ENCODE measurements at places on chromosomes 13 and 19.
A peak's percentile ranks its signal among the peaks of the same experiment; 100 is the strongest.

GRCh38 chr19:45876161-45876410 is 9.9 kb downstream of the IRF2BP1 start:
- DNase-seq = no peak

- no peak for DNase-seq
These were observed 226.7 kb upstream of the TSHZ3 start for GRCh38 chr19:31575846-31576335.

GRCh38 chr13:102726430-102726829 is 31.6 kb upstream of the METTL21C start:
- no peak for DNase-seq

DNA sequence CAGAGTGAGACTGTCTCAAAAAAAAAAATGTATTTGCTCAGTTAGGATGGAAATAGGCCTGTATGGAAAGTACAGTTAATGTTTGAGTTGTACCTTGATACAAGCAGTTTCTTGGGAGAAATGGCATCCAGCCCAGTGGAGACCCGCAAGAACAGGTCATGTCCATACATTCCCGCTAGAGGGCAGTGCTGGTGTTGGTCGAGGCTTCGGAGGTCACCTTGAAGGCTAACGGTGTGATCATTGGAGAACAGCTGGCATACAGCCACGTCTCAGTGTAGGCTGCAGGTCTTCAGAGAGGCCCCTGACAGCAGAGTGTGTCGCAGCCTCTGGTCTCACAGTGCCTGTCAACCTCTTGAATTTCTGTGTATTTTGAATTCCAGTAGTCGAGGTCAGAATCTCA is 7.5 kb downstream of the ZNF610 start:
- DNase-seq = peak; percentile 56

DNA sequence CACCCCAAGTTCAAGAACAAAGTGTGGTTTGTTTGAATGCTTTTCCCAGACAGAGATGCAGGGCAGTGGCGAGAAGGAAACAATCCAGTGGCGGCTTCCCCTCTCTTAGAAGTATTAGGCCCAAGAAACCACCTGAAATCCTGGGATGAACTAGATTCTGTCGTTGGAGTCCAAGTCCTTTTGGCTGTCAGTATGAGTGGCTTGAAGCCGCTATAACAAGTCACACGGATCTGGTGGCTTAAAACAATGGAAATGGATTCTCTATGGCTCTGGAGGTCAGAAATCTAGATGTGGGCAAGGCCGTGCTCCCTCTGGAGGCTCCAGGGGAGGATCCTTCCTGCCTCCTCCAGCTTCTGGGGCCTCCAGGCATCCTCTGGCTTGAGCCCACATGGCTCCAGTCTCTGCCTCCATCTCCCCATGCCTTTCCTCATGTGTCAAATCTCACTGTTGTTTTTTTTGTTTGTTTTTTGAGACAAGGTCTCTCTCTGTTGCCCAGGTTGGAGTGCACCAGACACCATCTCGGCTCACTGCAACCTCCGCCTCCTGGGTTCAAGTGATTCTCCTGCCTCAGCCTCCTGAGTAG is 97.7 kb downstream of the GNG7 start:
- no peak for DNase-seq

GRCh38 chr13:112248406-112248760 is 127.8 kb upstream of the SPACA7 start:
- DNase-seq = no peak

GRCh38 chr19:15469513-15470297 is 5.4 kb upstream of the RASAL3 start:
- no peak for DNase-seq

GRCh38 chr19:29215322-29215845 is 2.4 kb upstream of the UQCRFS1 start:
- DNase-seq = no peak

DNA sequence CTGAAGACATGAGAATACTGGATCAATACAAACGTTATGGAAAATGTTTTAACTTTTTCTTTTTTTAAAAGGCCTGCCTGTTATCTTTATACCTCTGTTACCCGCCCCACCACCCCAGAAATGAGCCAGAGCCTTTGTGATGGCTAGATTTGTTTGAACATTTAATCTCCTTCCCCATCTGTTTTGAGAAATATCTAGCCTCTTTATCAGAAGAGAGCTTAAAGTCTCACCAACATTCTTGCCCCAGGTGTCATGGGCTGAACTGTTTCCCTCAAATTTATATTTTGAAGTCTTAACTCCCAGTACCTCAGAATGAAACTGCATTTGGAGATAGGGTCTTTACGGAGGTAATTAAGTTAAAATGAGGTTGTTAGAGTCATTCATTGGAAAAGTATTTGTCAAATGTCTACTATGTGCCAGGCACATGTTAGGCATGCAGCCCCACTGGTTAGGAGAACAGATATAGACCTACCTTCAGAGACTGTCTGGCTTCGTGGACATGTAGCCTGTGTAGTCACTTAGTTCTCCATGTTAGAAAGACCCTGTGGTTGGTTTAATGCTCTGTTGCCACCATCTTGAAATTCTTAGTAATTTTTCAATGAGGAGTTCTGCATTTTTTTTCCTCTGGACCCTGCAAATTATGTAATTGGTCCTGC is 6.3 kb upstream of the RB1 start:
- no peak for DNase-seq

- DNase-seq = no peak
These were observed 36.9 kb downstream of the DHRS12 start for GRCh38 chr13:51767100-51767499.

DNA sequence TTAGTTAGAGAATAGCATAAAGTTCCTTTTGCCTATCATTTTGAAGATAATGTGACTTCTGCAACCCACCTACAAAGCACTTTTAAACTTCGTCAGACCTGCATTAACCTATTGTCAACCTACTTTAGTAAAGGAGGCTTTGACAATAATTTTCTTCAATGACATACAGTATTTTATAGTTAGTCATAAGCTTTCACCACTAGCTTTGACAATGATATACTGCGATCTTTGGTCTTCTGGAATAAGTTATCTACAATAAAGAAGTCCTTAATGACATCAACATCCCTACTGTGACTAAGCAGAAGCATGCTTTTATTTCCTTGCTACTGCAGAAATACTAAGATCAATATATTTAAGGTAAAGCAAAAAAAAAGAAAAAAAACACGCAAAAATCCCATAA is 9.5 kb downstream of the PCDH17 start:
- no peak for DNase-seq

- no peak for DNase-seq
These were observed 16.2 kb downstream of the ADGRE2 start for GRCh38 chr19:14762111-14762510.

- no peak for DNase-seq
These were observed 2.5 kb upstream of the DBP start for GRCh38 chr19:48639483-48640375.

DNA sequence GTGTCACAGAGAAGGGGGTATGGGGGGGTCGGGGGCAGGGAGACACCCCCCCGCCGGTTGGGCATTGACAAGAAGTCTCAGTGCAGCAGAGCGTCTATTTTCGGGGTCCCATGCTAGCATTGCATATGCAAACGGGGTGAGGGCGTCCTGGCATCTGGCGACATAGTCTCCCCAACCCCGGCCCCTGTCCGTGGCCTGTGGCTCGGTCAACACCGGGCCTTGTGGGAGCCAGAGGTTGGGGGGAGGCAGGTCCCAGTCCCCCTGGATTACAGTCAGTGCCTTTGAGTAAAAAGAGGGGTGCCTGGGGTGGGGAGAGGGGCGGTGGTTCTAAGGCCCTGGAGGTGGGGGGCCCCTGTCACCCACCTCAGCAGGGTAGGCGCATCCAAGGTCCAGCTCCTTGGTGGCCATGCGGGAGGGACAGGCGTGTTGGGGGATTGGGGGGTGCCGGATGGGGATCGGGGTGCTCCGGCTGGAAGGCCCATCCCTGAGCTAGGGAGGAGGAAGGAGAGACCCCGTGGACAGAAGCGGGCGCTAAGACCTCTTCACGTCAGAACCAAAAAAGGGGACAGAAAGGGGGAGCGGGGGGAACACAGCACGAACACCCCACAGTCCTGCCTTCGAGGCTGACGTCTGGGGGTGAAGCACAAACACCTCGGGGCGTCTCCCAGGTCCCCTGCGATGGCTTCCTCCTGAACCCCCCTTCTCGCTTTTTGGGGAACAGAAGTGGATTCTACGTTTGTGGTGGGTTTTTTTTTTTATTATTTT is 20.9 kb downstream of the ZBTB7A start:
- DNase-seq = no peak

DNA sequence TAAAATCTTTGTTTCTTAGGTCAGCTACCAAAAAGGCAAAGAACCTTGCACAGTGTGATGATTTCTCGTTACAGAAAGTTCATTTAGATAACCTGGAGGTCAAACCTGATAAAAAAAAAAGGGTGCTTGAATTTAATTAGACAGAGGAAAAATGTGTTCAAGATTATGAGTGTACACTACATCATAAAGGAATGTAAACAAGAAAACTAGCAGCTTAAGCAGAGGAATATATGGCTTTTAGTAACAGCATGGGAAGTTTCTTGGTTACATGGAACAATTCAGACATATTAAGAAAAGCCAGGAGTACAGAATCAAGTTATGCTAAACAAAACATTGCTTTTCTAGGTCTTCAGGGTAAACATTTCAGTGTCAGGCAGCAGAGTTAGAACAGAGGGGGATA is 32.9 kb downstream of the ING1 start:
- no peak for DNase-seq

DNA sequence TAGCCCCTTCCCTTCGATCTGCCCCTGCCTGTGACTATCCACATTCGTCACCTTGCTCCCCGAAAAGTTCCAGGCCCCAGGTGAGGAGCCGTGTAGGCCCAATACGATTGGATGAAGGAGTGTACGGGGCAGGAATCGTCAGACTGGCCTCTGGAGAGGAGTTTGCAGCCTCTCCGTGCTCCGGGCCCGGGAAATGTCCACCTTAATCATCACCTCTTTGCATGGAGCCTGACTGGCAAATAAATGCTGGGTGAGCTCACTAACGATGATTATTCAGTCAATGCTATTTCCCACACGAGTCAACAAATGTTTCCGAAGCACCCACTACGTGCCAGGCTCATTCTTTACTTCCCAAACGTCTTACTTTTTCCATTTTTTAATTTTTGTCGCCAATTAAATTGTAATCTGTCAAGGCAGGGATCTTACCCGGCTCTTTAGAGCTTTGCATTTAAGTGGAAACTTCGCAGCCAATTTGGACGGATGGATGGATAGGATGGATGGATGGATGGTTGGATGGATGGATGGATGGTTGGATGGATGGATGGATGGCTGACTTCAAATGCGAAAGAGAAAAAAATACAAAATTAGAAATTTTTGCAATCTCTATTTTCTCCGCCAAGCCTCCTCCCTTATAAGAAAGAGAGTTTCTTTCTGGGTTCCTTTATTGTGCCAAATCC is 45.8 kb downstream of the TGDS start:
- DNase-seq = no peak

DNA sequence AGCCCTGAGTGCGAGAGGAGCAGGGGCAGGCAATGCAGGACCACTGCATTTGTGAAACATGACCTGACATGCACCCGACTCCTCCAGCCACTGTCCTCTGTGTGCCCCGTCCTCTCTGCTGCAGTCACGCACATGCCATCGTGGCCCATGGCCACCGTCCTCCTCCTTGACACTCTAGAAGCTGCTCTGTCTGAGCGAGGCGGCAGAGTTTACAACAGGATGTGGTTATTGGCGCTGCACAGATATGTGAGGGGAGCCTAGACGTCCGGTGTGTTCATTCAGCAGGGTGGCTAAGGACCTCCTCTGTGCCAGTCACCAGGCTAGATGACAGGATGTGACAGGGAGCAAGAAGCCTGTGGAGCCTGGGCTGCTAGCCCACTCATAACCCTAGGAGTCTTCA is 277.8 kb downstream of the FOXO1 start:
- no peak for DNase-seq

DNA sequence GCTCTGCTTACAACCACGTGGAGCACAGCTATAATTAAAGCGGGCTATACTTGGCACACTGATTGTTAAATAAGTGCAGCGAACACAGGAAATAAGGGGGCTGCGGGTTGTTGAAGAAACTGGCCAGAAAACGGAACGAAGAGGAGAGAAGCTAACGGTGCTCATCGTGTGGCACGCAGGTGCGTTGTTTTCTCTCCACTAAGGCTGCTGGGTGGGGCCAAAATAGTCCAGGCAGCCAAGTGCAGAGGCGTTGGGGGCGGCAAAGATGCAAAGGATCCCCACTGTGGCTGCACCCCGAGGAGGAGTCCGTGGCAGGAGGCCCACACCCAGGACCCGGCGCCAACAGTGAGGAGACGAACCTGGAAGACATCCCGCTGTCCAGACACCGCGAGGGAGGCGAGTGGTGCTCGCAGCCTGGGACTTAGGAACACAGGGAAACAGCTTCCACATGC is 8.1 kb upstream of the ARL11 start:
- peak; percentile 22 for DNase-seq

DNA sequence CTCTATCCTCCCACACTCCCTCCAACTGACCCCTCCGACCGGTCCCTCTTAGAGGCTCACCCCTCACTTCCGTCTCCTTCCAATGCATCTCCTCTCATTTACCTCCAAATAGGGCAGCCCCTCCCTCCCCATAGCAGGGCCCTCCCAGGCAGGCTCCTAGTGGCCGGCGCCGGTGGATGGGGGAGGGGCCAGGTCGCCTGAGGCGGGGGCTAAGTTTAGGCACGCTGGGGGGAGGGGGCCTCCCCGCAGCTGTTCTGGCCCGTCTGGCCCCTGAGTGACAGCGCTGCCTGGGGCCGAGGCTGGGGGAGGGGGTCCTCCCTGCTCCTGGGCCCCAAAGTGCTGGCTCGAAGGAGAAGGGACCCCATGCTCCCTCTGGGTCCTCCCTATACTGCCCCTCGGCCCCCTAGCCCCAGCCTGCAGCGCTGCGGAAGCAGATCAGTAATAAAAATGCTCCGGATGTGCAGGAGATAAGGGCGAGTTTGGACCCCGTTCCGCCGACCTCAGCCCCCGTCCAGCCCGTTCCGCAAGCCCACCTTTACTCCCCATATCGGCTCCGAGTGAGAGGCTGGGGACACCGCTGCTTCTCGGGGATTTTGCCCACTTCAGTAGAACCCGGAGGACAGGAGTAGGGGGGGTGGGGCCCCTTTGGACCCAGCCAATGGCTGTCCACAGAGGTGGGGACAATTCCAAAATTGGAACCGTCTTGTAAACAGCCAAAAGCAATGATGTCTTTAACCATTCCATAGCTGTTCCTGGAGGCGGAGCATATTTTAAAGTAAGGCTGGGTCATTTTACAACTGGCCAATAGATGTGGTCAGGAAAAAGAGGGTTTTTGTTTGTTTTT is 4.0 kb downstream of the RTN2 start:
- peak; percentile 49 for DNase-seq

- DNase-seq = no peak
These were observed 59.6 kb downstream of the EFNB2 start for GRCh38 chr13:106475852-106476251.

GRCh38 chr13:111971891-111972780 is 94.8 kb upstream of the SOX1 start:
- DNase-seq = no peak

GRCh38 chr13:87536499-87536898 is 134.7 kb upstream of the SLITRK5 start:
- no peak for DNase-seq

Measured in Ammon's horn (tissue), 1 donor.